NCI-H2081 treated with DMSO at 0.1 percent for 48 hours (cell line): ENCODE measurements at places on chromosomes 6 and 20.

DNA sequence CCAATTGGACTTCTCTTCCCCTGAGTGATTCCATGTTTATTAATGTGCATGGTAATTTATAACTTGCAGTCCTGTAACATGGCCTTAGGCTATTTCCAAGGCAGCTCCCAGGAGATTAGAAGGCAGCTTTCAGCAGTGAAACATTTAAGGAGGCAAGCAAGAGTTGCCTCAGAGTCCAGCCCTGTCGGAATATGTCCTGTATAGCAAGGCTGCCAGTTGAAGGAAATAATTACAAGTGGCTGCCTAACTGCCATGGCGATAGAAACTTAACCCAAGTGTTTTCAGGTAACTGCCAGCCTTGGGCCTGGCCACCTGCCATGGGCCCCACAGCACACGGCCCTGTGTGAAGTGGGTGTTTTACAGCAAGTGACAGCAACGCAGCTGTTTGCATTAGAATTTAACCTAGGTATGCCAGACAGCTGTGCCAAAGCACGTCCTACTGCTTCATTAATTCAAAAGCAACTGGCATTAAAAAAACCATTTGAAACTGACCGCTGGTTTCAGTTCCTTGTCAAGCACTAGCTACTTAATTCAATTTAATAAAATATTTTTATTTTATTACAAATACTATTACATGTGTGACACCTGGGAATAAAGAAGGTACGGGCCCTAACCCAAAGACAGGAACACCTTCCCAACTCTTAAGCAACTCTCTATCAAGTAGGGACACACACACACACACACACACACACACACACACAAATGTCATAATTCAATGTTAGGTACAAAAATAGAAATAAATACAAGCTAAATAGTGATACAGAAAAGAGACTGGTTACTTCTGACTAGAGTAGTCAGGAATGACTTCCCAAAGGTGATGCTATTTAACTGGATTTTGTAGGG is 151.8 kb upstream of the HEY2 start:
- no peak for DNase-seq

DNA sequence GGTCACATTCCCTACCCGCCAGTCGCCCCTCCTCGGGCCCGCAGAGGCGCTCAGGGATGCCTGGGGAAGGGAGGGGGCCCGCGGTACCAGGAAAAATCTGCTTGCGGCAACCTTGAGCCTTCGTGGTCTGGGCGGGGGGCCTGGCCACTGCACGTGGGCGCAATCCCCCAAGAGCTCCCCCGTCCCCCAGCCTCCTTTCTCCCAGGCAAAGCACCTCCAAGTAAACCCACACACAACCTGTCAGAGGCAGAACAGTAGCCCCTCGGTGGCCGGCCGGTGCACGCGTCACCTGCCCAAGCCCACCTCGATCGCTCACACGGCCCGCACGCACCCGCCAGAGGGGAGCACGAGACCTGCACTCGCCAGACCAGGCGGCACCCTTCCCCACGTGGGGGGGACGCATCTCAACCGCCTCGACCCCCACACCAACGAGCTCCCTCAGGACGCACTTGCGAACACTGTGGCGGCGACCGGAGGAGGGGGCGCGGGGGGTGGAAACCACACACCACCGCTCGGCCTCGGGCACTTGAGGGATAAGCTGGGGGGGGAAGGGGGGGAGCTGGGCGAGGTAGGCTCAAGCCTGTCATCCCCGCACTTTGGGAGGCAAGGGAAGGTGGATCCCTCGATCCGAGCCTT is 1955.7 kb upstream of the DEFB115 start:
- DNase-seq, result no peak

DNA sequence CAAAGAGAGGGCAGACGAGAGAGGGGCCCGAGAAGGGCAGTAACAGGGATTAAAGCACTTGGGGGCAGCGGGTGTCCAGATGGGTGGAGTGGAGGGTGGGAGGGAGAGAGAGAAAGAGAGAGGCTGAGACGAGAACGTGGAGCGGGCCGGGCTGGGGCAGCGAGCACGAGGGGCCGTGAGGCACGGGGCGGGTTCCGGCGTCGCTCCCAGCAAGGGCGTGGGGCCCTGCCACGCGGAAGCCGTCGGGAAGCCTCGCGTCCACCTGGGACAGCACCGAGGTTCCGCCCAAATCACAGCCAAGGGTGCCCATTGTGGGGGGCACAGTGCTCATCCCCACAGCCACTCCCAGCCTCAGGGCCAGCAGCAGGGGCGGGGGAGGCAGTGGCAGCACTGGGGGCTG is 49.8 kb downstream of the KCNQ2 start:
- no peak for DNase-seq

GRCh38 chr20:41570557-41570956 is 47.6 kb downstream of the CHD6 start:
- DNase-seq, result no peak

GRCh38 chr6:136717716-136717990 is 74.6 kb downstream of the MAP3K5 start:
- no peak for DNase-seq

DNA sequence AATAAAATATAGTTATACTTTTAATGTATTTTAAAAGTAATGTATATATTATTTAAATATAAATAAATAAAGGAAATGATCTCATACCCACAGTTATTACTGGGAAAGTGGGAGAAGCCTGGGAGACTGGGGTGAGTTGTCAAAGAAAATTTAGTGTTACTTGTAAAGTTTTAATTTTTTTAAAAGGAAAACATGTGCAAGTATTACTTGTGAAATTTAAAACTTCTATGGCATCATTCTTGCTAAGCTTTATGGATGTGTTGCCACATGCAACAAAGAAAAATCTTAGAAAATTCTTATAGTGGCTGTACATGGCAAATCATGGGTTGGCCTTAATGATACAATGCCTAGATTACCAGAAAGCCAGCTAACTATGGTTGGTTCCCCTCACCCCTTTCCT is 194.0 kb upstream of the KCNK16 start:
- no peak for DNase-seq
